ENCODE measurements at places on chromosomes 12 and 14.

GRCh38 chr12:20187456-20187855 lies 180.9 kb upstream of the PDE3A start:
- DNase-seq = no peak

DNA sequence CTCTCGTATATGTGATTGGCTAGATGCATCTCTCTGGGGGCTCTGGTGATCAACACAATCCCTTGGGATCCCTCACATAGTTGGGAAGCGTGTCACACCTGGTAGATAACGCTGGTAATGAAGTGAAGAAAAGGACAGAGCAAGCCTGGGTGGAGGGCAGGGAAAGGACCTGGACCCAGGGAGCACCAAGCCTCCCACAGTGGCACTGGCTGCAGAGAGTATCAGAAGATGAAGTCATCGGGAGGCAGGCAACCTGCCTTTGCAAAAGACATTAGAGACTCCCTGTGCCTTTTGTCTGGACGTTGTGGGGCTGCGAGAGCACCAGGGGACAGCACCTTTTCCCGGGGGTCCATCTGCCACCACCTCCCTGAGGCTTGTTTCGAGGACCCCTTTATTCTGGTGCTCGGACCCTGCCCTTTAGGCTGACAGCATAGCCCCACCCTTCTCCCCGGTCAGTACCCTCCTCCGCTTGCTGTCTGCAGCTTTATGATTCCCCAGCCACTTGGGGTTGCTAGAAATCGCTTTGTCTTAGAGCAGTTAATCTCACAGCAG lies 116.4 kb downstream of the EML1 start:
- DNase-seq = no peak

- DNase-seq = no peak
Observed at GRCh38 chr12:13093191-13093847, 10.1 kb downstream of the GSG1 start.

GRCh38 chr14:103378038-103378854 lies 7.0 kb upstream of the MARK3 start:
- no peak for DNase-seq

- DNase-seq = no peak
Observed at GRCh38 chr14:69685716-69686115, 74.3 kb downstream of the SUSD6 start.

DNA sequence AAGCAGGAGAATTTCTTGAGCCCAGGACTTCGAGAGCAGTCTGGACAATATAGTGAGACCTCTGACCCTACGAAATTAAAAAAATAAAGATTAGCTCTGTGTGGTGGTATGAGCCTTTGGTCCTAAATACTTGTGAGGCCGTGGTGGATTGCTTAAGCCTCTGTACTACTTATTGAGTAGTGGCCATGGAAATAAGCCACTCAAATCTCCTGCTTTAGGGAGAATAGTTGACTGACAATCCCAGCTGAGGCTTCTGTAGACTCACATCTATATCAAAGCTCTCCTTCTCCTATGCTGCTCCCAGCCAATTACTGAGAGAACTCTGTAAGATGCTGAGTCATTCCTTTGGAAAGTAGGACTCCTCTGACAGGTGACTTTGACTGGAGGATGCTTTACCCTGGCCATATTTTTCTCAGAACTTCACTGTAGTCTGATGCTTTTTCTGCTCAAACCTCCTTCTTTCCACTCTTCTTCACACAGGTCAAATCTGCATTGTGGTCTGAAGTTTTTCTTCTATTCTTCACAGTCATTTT lies 420.2 kb downstream of the SLC6A15 start:
- no peak for DNase-seq

- DNase-seq = peak; percentile 30
Observed at GRCh38 chr12:90061809-90062208, 353.2 kb upstream of the ATP2B1 start.
